ENCODE measurements at places on chromosomes 5 and 9.

- no peak for DNase-seq
These were observed 22.6 kb downstream of the AKNA start for GRCh38 chr9:114365194-114365593.

- no peak for DNase-seq
These were observed 41.9 kb downstream of the TGFBI start for GRCh38 chr5:136070486-136071285.

- no peak for DNase-seq
These were observed 11.0 kb downstream of the TRIO start for GRCh38 chr5:14153932-14154731.

DNA sequence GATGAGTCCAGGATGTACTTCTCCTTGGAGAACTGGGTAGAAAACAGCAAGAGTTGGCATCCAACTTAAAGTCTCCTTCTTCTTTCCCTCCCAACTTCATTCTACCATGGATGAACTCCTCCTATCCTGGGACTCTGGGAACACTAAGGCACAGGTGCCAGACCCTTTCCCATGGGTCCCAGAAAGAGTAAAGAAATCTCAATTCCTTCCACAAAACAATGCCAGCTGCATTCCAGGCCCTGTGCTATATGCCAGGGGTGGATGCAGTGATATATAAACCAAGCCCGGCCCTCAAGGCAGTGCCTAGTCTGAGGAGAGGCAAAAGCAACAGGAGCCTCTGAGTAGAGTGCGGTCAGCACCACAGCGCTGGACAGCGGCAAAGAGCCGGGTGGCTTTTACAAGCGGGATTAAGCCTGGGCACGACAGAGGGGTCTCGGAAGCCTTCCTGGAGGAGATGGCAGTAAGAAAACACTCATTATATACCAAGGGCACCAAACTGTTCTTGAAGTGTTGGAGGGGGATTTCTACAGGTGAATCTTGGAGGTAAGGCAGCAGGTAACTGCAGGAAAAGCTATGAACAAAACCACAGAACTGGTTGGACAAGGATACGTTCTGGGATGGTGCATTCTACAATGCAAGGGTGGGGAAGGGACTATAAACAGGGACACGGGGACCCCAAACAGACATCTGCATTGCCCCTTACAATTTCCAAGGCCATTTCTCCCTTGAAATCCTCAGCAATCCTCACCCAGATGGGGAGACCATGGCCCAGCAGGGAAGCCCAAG is 16.4 kb upstream of the TOR2A start:
- DNase-seq, result no peak

DNA sequence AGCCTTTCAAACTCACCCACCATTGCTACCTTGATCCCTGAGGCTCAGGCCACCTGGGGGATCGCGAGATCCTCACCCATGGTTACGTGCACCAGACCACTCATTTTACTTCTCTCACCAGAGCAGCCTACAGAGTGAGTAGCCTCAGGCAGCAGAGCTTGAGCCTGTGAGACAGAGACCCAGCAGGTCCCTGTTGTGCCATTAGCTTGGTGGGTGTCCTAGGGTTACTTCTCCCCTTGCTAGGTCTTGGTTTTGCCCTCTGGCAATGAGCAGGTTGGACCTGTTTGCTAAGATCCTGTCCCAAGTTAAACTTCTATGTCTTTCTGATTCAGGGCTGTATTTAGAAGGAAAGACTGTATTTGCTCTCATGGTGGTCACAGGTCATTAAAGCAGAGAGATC is 21.8 kb downstream of the WHRN start:
- no peak for DNase-seq

DNA sequence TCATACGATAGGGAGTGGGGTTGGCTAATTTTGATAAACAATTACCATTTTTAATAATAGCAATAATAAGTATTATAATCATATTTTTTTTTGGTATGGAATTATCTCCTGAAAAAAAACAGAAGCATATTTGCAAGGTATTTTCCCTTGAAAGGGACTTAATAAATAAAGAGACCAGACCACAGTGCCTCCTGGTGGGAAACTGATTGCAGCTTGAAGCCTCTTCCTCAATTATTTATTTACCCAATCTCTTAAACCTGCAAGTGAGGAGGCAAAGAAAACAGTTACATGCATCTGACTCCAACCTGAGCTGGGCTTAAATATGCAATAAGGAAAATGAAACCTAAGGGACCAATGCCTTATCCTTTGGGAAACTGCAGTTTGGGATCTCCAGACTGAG is 388.1 kb upstream of the ACO1 start:
- DNase-seq, result no peak

GRCh38 chr5:139212486-139212885 is 14.3 kb upstream of the SIL1 start:
- DNase-seq, result no peak

DNA sequence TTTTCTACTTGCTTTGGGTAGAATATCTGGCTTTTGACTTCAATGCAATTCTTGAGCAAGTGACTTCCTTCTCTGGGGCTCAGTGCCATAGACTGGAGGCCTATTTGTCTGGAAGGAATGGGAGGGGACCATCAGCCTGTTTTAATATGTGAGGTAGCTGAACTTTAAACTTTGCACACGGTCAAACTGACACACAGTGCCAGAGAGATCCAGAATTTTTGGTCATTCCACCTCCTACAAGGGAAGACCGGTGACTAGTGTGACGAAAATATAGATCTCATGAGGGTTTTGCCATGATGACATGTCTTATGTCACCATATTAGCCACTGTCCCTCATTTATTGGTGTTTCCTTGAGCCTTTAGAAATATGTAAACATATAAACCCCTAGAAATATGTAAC is 44.6 kb upstream of the ZSWIM6 start:
- no peak for DNase-seq

DNA sequence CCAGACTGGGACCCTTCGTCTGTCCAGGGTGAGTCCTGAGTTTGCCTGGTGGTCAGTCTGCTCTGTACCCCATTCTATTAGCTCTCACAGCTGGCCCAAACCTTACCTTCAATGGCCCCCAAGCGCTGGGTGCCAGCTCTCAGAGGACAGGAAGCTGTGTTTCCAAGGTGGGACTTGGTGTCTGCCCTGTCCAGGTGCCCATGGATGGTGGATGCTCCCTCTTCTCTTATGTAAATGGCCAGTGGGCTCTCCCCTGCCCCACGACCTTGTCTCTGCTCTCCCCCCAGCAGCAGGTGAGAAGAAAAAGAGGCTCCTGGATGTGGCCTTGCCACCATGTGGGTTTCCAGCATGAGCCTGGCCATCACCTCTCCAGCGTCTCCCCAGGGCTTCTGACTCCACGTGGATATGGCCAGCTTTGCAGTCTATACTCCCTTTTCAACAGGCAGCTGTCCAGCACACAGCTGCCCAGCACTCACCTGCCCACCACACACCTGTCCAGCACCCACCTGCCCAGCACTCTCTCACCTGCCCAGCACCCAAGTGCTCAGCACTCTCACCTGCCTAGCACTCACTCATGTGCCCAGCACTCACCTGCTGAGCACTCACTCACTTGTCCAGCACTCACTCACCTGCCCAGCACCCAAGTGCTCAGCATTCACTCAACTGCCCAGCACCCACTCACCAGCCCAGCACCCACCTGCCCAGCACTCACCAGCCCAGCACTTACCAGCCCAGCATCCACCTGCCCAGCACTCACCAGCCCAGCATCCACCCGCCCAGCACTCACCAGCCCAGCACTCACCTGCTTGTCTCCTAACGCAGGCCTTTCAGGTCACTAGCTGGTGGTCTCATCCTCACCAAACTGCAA is 136.2 kb upstream of the IRX2 start:
- no peak for DNase-seq

DNA sequence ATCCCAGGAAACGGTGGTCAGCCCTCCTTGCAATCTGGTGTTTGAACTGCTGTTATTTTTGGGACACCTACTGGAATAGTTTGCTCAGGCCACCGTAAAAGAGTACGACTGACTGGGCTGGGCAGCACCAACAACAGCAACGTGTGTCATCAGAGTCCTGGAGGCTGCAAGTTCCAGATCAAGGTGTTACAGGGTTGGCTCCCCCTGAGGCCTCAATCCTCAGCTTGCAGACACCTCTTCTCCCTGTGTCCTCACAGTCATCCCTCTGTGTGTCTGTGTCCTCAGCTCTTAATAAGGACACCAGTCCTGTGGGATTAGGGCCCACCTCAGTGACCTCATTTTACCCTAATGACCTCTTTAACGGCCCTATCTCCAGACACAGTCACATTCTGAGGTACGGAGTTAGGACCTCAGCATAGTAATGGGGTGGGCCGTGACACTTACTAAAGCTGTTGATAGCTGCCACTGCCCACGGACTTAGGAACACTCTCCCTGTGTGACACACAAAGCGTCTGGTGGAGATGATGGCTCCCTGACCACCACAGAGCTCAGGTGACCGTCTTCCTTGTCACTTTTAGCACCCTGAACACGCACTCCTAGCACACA is 16.8 kb downstream of the GLT6D1 start:
- DNase-seq, result no peak

DNA sequence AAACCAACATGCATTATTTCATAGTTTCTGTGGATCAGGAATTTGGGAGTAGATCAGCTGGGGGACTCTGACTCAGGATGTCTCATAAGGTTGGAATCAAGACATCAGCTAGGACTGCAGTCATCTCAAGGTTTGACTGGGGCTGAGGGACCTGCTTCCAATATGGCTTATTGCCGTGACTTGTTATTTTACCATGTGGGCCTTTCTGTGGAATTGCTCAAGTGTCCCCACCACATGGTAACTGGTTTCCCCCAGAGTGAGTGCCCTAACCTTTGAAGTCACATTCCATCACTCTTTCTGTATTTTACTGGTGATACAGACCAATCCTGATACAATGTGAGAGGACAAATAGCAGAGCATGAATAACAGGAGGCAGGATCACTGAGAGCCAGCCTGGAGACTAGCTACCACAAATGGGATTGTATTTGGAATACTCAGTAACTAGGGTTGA is 70.2 kb upstream of the ELL2 start:
- DNase-seq, result no peak

GRCh38 chr9:10045598-10045997 is 567.2 kb downstream of the PTPRD start:
- no peak for DNase-seq

- no peak for DNase-seq
These were observed 746.5 kb upstream of the ZNF608 start for GRCh38 chr5:125492977-125493376.

GRCh38 chr5:134409321-134409720 is 2.4 kb downstream of the CDKN2AIPNL start:
- DNase-seq, result no peak

GRCh38 chr5:68849906-68850305 is 243.9 kb upstream of the SLC30A5 start:
- no peak for DNase-seq

DNA sequence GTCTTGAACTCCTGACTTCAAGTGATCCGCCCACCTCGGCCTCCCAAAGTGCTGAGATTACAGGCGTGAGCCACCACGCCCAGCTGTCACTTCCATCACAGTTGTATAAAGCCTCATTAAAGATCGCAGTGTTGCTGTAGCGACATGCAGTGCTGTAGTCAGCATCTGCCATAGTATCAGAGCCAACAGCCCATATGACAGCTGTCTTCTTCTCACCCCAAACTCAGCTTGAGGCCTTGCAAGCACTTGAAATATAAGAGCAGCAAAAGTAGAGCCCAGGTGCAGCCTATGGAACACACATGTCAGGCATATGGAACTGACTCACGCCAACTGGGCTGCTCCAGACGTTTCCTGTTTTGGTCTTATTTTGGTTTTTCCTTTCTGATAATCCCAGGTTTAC is 167.8 kb downstream of the TRIO start:
- DNase-seq, result no peak

- DNase-seq, result no peak
These were observed 220.9 kb downstream of the ACTL7B start for GRCh38 chr9:108634672-108635462.

GRCh38 chr5:172729588-172729987 is 41.4 kb downstream of the DUSP1 start:
- DNase-seq, result no peak

DNA sequence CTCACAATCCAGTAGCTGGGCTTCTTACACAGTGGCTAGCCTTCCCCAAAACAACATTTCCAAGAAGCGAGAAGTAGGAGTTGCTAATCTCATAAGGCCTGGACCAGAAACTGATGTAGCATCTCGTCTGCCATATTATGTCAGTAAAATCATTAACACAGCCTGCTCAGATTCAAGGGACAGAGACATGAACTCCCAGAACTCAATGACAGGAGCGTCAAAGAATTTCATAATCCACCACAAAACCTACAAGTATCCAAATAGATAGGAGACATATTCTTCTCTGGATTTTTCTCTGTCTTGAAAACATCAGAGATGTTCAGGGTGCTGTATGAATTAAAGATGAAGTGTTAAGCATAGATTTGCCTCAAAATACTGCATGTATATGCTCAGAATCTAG is 457.6 kb upstream of the ACTBL2 start:
- no peak for DNase-seq

DNA sequence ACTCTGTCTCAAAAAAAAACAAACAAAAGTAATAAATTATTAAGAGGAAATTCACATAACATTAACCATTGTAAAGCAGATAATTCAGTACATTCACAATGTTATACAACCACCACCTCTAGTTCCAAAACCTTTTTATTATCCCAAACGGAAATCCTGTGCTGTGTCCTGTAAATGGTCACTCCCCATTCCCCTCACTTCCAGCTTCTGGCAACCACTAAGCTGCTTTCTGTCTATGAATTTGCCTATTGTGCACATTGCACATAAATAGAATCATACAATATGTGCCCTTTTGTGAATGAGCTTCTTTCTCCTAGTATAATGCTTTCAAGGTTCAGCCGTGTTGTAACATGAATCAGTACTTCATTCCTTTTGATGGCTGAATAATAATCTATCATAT is 20.8 kb downstream of the C9orf152 start:
- DNase-seq, result no peak

- no peak for DNase-seq
These were observed 10.6 kb upstream of the SEMA6A start for GRCh38 chr5:116585227-116585626.

DNA sequence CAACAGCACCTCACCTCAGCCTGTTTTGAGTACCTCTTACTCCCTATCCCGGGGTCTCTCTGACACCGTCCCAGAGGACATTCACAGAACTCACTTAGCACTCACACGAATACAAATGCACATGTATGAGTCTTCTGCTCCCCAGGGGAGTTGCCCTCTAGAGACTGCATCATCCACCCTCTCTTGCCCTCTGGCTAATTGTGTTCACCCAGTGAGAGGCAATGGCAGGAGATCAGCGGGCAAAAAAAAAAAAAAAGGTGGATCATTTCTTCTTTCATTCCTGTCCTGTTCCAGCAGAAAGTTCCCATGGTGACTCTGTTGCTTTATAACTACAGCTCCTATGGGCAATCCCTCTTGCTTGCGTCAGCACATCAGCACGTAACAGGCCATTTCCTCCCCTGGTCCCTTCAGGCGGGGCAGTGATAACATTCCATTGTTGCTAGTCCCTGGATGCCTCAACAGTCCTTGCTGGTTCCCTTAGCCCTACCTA is 23.5 kb upstream of the SNX2 start:
- no peak for DNase-seq

DNA sequence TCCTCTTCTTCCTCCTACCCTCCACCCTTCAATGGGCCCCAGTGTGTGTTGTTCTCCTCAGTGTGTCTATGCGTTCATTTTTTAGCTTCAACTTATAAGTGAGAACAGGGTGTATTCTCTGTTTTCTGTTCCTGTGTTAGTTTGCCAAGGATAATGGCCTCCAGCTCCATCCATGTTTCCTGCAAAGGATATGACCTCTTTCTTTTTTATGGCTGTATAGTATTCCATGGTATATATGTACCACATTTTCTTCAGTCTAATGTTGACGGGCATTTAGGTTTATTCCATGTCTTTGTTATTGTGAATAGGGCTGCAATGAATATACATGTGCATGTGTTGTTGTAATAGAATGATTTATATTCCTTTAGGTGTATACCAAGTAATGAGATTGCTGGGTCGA is 634.9 kb upstream of the SEMA6A start:
- DNase-seq, result no peak
